Type B pancreatic cell (in vitro differentiated cells): ENCODE measurements at places on chromosomes 2 and 18.

- peaks cover 29% of the 10 kb centered on the region for H3K4me1 ChIP-seq
- H3K4me3 ChIP-seq, result no peak overlapping the region
- no peaks in the 10 kb centered on the region for H3K27me3 ChIP-seq
- no peak for DNase-seq
- no peaks in the 10 kb centered on the region for H3K36me3 ChIP-seq
- H3K27ac ChIP-seq, result no peak overlapping the region
These were observed 64.5 kb downstream of the TACR1 start for GRCh38 chr2:75134860-75135259.

DNA sequence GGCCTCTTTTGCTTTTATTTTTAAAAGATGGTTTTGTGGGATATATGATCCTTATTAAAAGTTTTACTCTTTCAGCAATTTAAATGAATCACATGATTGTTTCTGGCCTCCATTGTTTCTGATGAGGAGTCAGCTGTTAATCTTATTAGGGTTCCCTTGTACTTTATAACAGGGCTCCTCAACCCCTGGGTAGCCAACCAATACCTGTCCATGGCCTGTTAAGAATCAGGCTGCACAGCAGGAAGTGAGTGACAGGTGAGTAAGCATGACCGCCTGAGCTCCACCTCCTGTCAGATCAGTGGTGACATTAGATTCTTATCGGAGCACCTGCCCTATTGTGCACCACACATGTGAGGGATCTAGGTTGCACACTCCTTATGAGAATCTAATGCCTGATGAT lies 45.1 kb upstream of the FAM98A start:
- DNase-seq, result no peak
- no peaks in the 10 kb centered on the region for H3K27me3 ChIP-seq
- H3K4me1 ChIP-seq, result no peaks in the 10 kb centered on the region
- no peak overlapping the region for H3K4me3 ChIP-seq
- no peak overlapping the region for H3K27ac ChIP-seq
- H3K36me3 ChIP-seq, result no peaks in the 10 kb centered on the region

- no peaks in the 10 kb centered on the region for H3K36me3 ChIP-seq
- H3K4me3 ChIP-seq, result no peak overlapping the region
- no peak overlapping the region for H3K27ac ChIP-seq
- peaks cover 12% of the 10 kb centered on the region for H3K4me1 ChIP-seq
These were observed 333.7 kb downstream of the RND3 start for GRCh38 chr2:150153646-150154307.

DNA sequence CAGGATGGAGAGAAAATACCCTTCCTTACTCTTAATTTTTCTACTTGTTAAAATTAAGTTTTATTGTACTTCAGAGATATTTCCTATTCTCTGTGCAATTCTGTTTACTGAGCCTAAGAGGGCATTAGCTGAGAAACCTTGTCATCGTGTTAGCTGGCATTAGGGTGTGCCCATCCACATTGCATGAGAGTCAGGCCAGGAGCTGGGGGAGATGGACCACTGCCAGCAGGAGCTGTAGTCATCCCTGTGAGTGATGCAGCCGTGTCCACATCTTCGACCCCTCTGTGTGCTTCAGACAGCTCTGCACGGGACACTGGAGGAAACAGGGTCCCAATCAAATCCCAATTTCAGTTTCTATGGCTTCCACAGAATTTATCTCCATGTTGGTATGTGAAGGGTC lies 34.2 kb downstream of the ABCA12 start:
- H3K4me1 ChIP-seq, result no peaks in the 10 kb centered on the region
- no peaks in the 10 kb centered on the region for H3K27me3 ChIP-seq
- no peak overlapping the region for H3K27ac ChIP-seq
- DNase-seq, result no peak
- H3K4me3 ChIP-seq, result no peak overlapping the region

- H3K36me3 ChIP-seq, result peaks cover 45% of the 10 kb centered on the region
- no peaks in the 10 kb centered on the region for H3K27me3 ChIP-seq
- no peak for DNase-seq
- no peak overlapping the region for H3K27ac ChIP-seq
- peaks cover 16% of the 10 kb centered on the region for H3K4me1 ChIP-seq
These were observed 102.0 kb downstream of the ZNF532 start for GRCh38 chr18:58966704-58967103.

- H3K27ac ChIP-seq, result no peak overlapping the region
- H3K27me3 ChIP-seq, result peaks cover 24% of the 10 kb centered on the region
- H3K36me3 ChIP-seq, result no peaks in the 10 kb centered on the region
- no peak for DNase-seq
- no peak overlapping the region for H3K4me3 ChIP-seq
These were observed 290.7 kb downstream of the CYP26B1 start for GRCh38 chr2:71856773-71857525.

DNA sequence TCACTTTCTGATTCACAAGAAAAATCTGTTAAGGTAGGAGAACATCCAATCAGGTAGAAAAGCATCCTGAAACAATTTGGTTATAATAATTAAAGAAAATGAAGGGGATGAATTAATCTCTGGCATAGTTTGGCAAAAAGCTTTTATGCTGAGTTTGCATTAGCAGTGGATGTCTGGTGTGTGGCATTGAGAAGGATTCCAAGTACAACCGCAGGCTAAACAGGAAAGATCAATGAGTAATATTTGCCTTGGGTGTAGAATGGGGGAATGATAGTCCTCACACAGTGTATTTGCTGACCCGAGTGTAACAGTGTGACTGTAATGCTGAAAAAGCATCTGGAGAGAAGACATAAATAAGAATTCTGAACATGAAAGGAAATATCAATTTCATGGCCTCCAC lies 68.3 kb upstream of the SESTD1 start:
- DNase-seq, result no peak
- H3K4me1 ChIP-seq, result peaks cover 5% of the 10 kb centered on the region
- no peak overlapping the region for H3K27ac ChIP-seq
- H3K4me3 ChIP-seq, result no peak overlapping the region

DNA sequence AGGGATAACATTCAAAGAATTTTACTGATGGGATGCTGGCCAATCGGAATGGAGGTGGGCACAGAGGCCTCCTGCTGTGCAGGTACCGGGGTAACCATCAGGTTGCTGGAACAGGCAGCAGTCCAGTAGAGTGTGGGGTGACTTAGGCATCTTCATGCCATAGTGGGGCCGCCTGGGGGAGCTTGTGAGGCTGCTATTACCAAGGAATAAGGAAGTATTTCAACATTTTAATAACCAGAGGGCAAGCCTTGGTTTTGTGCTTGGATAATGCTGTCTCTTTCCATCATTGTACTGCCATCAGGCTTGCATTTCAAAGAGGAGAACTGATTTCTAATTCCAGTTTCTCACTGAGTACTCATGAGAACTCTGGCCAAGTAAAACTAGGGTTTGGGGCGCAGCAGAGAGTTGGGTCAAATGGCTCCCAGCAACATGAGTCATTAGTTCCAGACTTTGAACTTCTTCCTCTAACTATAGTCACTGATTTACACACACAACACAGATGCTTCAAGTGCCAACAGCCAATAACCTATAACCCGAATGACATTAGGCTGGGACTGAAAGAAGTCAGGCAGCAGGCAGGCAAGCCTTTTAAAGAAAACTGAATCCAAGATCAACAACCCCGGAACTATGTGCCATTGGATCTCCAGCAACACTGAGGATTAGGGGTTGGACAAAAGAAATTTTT lies 56.1 kb upstream of the FHL2 start:
- no peaks in the 10 kb centered on the region for H3K27me3 ChIP-seq
- H3K4me3 ChIP-seq, result no peak overlapping the region
- no peak for DNase-seq
- H3K4me1 ChIP-seq, result peaks cover 11% of the 10 kb centered on the region
- H3K27ac ChIP-seq, result peak overlapping the region; percentile 61
- H3K36me3 ChIP-seq, result no peaks in the 10 kb centered on the region

- no peak overlapping the region for H3K4me3 ChIP-seq
- DNase-seq, result no peak
- no peaks in the 10 kb centered on the region for H3K4me1 ChIP-seq
- H3K36me3 ChIP-seq, result peaks cover 4% of the 10 kb centered on the region
- H3K27me3 ChIP-seq, result no peaks in the 10 kb centered on the region
These were observed 948.7 kb downstream of the TSN start for GRCh38 chr2:122704109-122704563.

- DNase-seq, result no peak
- peak overlapping the region; percentile 95 for H3K27ac ChIP-seq
- H3K4me1 ChIP-seq, result peaks cover 33% of the 10 kb centered on the region
- no peaks in the 10 kb centered on the region for H3K27me3 ChIP-seq
- peaks cover 18% of the 10 kb centered on the region for H3K36me3 ChIP-seq
- peak overlapping the region; percentile 96 for H3K4me3 ChIP-seq
These were observed 550 bp downstream of the MYL12B start for GRCh38 chr18:3262234-3263131.

DNA sequence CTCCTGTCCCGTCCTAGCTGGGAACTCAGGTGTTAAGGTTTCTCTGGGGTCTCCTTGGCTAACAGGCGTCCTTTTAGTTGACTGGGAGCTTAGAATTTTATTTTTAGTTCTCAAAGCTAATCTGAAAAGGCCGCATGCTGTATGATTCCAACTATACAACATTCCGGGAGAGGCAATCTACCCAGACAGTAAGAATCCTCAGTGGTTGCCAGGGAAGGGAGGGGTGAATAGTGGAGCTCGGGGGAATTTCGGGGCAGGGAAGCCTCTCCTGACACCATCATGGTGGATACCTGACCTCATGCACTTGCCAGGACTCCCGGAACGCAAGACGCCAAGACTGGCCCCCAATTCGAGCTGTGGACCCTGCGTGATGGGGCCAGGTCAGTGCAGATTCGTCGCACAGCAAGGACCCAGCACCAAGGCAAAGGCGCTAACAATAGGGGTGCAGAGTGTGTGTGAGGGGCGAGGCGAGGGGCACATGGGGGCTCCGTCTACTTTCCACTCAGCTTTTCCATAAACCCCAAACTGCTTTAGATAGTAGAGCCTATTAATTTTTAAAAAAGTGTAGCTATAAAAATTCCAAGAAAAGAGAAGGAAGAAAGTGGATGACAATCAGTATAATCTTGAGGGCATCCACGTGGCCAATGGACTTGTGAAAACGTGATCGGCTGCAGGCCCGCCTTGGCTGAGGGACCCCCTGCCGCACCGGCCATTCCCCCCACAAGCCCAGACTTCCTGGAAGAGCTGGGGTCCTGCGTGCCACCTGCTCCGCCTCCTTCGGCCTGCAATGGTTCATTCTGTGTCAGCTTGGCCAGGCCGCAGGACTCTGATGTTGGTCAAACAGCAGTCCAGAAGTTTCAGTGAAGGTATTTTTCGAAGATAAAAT lies 17.3 kb downstream of the PDCD1 start:
- no peaks in the 10 kb centered on the region for H3K36me3 ChIP-seq
- no peak overlapping the region for H3K4me3 ChIP-seq
- DNase-seq, result no peak
- peaks cover 13% of the 10 kb centered on the region for H3K4me1 ChIP-seq

DNA sequence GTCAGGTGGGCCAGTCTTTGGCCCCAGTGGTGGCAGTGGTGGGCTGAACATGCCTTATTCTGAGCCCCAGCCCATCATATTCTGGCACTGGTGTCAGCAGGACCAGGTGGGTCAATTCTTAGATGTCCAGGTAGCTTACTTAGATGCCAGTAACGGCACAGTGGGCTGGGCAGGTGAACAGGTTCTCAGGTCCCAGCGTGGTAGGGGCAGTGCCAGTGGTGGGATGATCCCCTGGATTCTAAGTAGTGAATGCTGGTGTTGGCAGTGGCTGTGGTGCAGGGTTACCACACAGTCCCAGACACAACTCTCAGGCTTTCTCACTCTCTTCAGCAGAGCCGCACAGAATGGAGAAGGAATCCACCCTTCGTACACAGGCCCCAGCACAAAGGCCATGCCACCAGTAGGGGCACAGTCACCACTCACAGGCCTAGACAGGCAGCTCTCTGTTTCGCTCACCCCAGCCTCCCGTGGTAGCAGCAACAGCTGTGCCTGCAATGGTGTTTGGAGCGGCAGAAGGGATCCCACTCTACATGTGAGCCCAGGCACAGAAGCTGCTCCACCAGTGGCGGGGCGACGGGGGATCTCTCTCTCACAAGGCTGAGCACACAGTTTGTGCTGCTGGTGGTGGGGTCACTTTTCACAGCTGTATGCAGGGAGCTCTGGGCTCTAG lies 97.3 kb downstream of the ANKRD12 start:
- no peak overlapping the region for H3K27ac ChIP-seq
- H3K4me3 ChIP-seq, result no peak overlapping the region
- no peak for DNase-seq
- H3K27me3 ChIP-seq, result no peaks in the 10 kb centered on the region
- H3K4me1 ChIP-seq, result no peaks in the 10 kb centered on the region

DNA sequence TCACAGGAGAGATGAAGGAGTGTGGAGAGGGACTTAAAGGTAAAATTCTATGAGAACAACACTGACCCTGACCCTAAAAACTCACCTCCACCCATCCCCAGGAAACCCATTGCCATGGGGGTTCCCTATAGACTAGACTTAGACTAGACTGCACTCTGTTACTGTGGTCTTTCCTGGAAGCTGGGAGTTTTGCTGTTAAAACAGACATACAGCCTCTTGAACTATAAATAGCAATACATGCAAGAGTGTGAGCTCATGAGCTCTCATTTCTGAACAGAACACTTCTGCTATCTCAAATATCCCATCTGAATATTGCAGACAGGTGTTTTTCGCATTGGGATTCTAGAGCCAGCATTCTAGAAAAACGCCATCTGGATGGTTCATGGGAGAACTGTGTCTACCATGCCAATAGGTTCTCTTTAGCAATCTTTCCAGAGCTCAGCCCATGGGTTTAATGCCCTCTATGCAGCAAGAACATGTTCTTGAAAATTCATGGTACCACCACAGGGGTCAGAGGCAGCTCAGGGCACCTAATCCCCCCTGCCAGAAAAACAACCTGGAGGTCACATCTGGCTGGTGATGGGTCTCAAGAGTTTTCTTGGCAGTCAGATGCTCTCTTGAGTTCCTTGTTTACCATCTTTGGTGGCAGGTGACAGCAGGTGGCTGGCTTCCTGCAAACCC lies 51.9 kb downstream of the SLC14A2 start:
- H3K27me3 ChIP-seq, result peaks cover 8% of the 10 kb centered on the region
- H3K4me1 ChIP-seq, result peaks cover 22% of the 10 kb centered on the region
- DNase-seq, result no peak
- no peak overlapping the region for H3K27ac ChIP-seq
- no peak overlapping the region for H3K4me3 ChIP-seq

GRCh38 chr2:149112713-149113112 lies 74.2 kb downstream of the LYPD6B start:
- no peak for DNase-seq
- peaks cover 3% of the 10 kb centered on the region for H3K36me3 ChIP-seq
- H3K4me1 ChIP-seq, result no peaks in the 10 kb centered on the region
- H3K4me3 ChIP-seq, result no peak overlapping the region
- H3K27me3 ChIP-seq, result no peaks in the 10 kb centered on the region

DNA sequence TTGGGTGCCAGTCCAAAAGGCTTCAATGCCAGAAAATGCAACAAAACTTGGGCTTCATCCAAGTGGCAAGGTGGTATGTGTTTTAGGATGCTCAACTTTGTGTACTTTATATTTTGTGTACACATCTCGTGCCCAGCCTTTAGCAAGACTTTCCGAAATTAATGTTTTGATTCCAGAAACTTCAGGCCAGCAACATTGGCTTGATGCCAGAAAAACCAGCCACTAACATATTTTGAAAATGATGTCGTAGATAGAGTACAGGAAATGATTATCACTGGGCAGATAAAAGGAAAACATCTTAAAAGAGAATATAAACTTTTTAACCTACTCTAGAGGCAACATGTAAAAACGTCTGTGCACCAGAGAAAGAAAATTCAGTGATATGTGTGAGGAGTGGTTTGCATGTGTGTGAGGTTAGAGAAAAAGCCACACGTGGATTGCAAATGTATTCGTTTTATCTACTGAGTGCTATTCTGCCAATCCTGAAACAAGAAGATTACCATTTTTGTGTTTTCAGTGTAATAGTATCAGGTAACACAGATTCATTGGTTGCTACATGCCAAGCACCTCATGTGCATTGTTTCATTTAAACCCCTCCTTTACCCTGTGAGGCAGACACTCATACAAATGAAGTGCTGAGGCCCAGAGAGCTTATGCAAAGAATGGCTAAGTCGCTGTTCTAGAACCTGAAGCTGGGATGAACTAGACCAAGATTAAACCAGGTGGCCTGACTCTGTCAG lies 264.8 kb downstream of the C1D start:
- no peak overlapping the region for H3K27ac ChIP-seq
- DNase-seq, result no peak
- no peak overlapping the region for H3K4me3 ChIP-seq
- H3K4me1 ChIP-seq, result peaks cover 22% of the 10 kb centered on the region
